ENCODE measurements at places on chromosomes 6 and 20.

- DNase-seq: no peak
Measured at GRCh38 chr20:46108435-46108841, 9.7 kb upstream of the CD40 start.

DNA sequence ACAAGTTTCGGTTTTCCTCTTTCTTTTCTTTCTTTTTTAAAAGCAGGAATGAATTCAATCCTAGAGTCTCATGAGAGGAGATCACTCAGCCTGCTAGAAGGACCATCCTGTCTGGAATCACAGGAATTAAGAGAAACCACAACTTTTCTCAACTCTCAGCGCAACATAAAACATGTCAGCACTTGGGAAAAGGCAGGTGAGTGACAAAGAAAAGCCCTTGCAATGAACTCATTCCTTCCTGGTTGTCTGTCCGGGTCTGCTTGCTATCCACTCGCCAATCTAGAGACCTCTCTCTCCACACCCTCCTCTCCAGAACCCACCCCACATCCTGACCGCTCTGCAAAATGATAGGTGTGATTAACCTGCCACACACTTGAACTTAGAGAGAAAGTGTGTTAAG, 253.8 kb downstream of the LY86 start:
- no peak for DNase-seq

- peak; percentile 47 for DNase-seq
Measured at GRCh38 chr20:37365760-37366638, 20.1 kb downstream of the SRC start.

DNA sequence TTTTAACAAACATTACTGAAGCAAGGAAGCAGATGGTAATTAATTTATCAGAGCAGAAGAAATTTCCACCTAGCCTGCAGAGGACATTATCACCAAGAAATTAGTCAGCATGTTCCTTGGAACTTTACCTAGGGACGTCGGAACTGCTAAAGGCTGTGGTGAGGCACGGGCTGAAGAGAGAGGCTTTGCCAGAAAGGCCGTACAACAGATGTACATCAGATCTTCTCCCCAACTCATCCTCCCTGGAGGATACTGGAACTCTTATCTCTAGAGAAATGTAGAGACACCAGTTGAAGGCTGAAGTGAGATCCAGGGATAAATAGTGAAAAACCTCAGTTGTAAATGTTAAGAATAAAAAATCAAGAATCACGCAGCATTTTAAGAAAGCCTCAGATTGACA, 257.1 kb downstream of the SAMD5 start:
- DNase-seq: no peak

DNA sequence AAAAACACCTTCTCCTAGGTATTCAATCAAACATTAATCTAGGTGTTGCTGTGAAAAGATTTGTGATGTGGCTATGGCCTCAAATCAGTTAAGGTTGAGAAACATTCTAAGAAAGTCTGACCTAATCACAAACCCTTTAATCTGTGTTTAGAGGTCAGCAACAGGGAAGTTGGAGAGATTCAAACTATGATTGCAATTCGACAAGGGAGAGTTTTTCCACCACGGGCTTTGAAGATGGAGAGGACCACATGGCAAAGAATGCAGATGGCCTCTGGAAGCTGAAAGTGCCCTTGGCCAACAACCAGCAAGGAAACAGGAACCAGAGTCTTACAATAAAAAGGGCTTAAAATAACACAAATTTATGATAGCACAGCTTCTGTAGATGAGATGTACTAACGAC, 29.6 kb upstream of the LGSN start:
- peak; percentile 26 for DNase-seq

DNA sequence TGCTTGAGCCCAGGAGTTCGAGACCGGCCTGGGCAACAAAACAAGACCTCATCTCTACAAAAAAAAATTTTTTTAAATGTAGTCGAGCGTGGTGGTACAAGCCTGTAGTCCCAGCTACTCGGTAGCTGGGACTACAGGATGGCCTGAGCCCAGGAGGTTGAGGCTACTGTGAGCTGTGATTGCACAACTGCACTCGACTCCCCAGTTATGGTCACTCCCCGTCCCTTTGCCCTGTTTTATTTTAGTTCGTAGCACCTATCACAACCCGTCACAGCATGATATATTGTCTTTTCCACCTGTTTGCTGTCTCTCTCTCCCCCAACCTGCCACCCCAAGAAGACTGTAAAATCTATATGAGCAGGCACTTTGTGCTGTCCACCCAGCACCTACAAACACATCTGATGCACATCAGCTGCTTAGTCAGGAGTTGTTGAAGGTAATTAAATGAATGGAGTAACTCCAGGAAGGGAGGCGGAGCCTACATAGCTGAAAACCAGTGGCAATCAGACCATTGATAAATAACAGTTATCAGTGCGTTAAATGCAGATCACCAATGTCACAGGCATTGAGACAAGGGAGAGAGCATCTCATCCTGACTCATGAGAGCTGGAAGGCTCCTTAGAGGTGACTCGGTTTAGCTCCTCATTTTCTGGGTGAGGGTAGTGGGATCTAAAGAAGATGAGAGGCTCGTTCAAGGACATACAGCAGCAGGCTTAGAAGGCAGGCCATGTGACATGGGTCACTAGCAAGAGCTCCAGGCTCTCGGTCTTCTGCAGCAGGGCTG, 14.4 kb upstream of the XRN2 start:
- DNase-seq: no peak

GRCh38 chr6:91045161-91045560, 458.3 kb upstream of the MAP3K7 start:
- no peak for DNase-seq

- no peak for DNase-seq
Measured at GRCh38 chr6:30260036-30260504, 46.9 kb upstream of the TRIM26 start.

Measured in OCI-M1 (cell line).